Ovary (tissue), 10 donors: ENCODE measurements at places on chromosomes 6 and 20.

- H3K36me3 ChIP-seq, result no peaks in the 10 kb centered on the region
- H3K4me3 ChIP-seq, result no peak overlapping the region
- H3K27ac ChIP-seq, result no peak overlapping the region
Measured at GRCh38 chr6:83114164-83114563, 46.7 kb downstream of the DOP1A start.

DNA sequence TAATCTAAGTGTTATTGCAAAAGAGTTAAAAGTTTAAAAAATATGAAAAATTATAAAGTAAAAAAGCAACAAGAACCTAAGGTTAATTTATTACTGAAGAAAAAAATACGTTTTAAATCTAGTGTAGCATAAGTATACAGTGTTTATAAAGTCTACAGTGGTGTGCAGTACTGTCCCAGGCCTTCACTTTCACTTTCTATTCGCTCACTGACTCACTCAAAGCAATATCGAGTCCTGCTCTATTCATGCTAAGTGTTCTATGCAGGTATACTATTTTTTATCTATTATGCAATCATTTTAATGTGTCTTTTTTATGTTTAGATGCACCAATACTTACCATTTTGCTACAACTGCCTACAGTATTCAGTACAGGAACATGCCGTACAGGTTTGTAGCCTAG, 113.0 kb downstream of the MANEA start:
- no peak for DNase-seq
- H3K27me3 ChIP-seq, result no peaks in the 10 kb centered on the region
- H3K4me1 ChIP-seq, result peaks cover 2% of the 10 kb centered on the region
- no peak overlapping the region for H3K4me3 ChIP-seq
- no peaks in the 10 kb centered on the region for H3K36me3 ChIP-seq

DNA sequence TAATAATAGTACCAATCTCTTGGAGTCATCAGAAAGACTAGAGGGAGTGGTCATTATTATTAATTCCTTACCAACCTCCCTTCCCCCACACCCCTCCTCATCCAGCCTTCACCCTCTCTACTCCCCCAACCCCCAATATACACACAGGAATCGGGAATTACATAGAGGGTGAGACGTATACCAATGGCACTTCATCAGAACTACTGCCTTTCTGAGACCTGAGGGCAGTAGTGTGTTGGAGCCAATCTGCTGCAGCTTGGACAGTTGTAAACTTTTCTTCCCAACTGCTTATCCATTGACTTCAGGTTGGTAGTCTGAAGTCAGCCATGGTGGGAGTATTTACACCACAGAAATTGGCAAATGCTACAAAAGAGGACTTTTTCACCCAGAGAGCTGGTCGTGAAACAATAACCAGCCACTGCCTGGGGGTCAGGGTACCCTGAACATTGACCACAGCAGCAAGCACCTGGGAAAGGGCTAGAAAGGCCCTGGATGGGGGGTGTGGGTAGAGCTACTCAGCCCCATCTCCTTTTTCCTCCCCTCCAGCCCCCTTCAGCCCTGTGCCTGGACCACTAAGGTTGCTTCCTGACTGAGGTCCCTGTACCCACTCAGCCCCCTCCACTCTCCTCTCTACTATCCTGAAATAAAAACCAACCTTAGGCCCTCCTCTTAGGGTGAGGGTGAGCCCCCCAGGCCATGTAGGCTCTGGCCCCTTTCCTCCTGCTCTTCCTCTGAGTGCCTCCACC, 161.5 kb downstream of the MRPL14 start:
- H3K4me1 ChIP-seq, result no peaks in the 10 kb centered on the region
- no peaks in the 10 kb centered on the region for H3K27me3 ChIP-seq
- no peak overlapping the region for H3K27ac ChIP-seq
- no peak for DNase-seq

GRCh38 chr20:46681032-46681854, 8.0 kb downstream of the TP53RK start:
- DNase-seq, result peak; percentile 63
- H3K27me3 ChIP-seq, result no peaks in the 10 kb centered on the region
- H3K4me1 ChIP-seq, result peaks cover 8% of the 10 kb centered on the region

GRCh38 chr6:42979523-42980177, 669 bp upstream of the PEX6 start:
- H3K27me3 ChIP-seq, result no peaks in the 10 kb centered on the region
- peaks cover 16% of the 10 kb centered on the region for H3K4me1 ChIP-seq
- peak overlapping the region; percentile 56 for H3K27ac ChIP-seq
- no peak for DNase-seq
- H3K4me3 ChIP-seq, result peak overlapping the region; percentile 88

- H3K27ac ChIP-seq, result no peak overlapping the region
- H3K36me3 ChIP-seq, result no peaks in the 10 kb centered on the region
- peaks cover 7% of the 10 kb centered on the region for H3K27me3 ChIP-seq
- H3K4me3 ChIP-seq, result no peak overlapping the region
Measured at GRCh38 chr6:1379788-1380147, 9.6 kb upstream of the FOXF2 start.

- DNase-seq, result no peak
- H3K4me3 ChIP-seq, result no peak overlapping the region
- H3K27me3 ChIP-seq, result no peaks in the 10 kb centered on the region
Measured at GRCh38 chr20:52470561-52470960, 279.0 kb upstream of the ZFP64 start.

- H3K4me3 ChIP-seq, result no peak overlapping the region
- no peaks in the 10 kb centered on the region for H3K27me3 ChIP-seq
- no peak overlapping the region for H3K27ac ChIP-seq
- H3K36me3 ChIP-seq, result no peaks in the 10 kb centered on the region
- no peaks in the 10 kb centered on the region for H3K4me1 ChIP-seq
- no peak for DNase-seq
Measured at GRCh38 chr6:44702292-44702691, 314.8 kb downstream of the CDC5L start.

GRCh38 chr20:3923818-3924217, 34.6 kb downstream of the PANK2 start:
- H3K4me1 ChIP-seq, result peaks cover 6% of the 10 kb centered on the region
- DNase-seq, result no peak
- H3K4me3 ChIP-seq, result no peak overlapping the region
- no peak overlapping the region for H3K27ac ChIP-seq
- H3K27me3 ChIP-seq, result no peaks in the 10 kb centered on the region

DNA sequence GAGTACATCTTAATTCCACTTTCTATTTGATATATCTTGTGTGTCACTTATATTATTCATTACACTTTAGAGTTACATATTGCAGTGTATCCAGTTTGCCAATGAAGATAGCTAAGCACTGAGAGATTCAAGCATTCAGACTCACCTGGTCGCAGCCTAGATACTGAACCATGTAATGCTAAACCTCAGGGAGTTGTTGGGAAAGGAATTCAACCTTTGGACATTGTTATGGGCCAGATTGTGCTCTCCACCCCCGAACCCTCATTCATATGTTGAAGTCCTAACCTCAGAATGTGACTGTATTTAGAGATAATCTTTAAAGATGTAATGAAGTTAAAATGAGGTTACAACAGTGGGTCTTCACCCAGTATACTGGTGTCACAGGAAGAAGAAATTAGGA, 13.8 kb upstream of the KIF16B start:
- no peak overlapping the region for H3K4me3 ChIP-seq
- no peaks in the 10 kb centered on the region for H3K27me3 ChIP-seq
- no peaks in the 10 kb centered on the region for H3K4me1 ChIP-seq
- no peak for DNase-seq
- H3K36me3 ChIP-seq, result no peaks in the 10 kb centered on the region

GRCh38 chr6:111846492-111847409, 26.5 kb downstream of the FYN start:
- DNase-seq, result no peak
- no peaks in the 10 kb centered on the region for H3K27me3 ChIP-seq
- no peaks in the 10 kb centered on the region for H3K36me3 ChIP-seq
- H3K4me3 ChIP-seq, result no peak overlapping the region

DNA sequence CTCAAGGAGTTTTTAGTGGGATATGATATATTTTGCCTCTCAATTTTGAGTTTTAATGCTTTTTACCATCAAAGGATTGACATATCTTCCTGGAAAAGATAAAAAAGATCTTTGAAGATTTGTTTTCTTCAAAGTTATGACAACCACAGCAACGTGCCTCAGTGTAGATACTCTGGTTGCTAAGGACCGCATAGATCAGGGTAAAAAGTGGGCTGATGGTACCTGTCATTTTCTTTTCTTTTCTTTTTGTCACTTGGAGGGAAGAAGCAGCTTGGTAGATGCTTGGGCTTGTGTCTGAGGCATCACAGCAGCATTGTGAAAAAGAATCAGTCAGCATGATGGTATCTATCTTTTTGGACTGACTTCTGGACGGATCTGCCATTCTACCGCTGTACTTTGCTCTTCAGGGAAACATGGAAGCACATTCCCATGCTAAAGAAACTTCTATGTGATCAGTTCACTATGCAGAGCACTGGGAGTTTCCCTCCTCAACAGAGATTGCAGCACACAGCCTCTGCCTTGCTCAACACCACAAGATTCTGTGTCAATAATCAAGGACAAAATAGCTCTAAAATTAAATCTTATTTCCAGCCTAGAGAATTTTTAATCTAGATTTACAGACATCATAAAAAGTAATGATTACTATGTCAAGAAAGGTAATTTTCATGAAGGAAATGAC, 54.8 kb upstream of the SGK1 start:
- no peaks in the 10 kb centered on the region for H3K27me3 ChIP-seq
- no peak overlapping the region for H3K27ac ChIP-seq

DNA sequence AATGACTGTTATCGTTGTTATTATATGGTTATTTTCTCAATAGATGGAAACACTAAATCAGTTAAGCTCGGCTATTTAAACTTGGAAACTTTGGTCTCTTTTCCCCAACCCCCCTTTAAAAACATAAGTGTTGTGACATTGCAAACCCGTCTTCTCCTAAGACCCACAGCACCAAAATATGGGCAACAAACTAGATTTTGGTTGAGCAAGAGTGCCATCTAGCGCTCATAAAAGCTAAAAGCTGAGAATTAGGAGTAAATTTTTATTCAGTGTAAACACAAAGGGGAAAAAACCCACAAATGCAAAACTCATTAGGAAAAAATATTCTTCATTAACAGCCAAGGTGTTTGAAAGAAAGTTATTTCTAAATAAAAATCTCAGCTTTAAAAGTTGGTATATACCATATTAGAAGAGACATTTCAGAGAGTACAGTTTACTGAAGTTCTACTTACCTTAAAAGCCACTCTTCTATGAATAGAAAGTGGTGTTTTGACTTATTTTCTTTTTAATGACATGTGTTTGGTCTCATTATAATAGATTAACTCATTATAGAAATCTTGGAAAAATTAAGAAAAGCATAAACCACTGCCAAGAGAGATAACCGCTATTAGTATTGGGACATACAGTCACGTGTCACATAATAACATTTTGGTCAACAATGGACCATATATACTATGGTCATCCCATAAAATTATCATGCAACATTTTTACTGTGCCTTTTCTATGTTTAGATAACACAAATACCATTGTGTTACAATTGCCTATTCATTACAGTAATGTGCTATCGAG, 21.1 kb downstream of the SESN1 start:
- H3K27me3 ChIP-seq, result no peaks in the 10 kb centered on the region
- H3K4me3 ChIP-seq, result no peak overlapping the region
- no peak overlapping the region for H3K27ac ChIP-seq
